Kidney tubule cell (primary cell): ENCODE measurements at places on chromosomes 1 and 21.

DNA sequence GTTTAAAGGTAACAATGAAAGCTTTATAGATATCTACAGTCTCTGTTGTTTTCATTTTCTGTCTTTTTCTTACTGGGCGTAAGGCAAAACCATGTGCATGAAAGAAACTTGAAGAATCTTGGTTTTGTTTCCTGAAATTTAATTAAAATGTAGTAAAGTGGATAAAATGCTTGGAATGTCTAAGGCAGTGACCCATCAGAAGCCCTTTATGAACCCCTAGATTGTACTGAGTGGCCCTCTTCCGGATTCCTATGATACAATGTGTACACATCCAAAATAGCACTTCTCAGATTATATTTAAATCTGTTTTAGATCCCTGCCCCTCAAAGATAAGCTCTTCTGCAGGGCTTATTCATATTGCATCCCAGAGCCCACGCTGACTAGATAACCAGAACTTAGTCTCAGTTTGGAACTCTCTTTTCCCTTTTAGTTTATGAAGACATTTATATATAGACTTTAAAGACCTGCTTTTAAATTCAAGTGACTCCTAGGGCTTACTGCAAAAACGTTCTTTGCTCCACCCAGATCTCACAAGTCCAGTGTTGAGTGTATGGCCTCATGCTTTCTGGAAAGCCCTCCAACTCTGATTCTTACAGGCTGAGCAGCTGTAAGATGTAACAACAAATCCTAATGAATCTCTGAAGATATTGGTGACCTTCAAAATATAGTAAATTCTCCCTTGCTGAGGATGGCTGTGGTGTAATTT, 142.9 kb downstream of the LRRC7 start:
- no peak for DNase-seq

DNA sequence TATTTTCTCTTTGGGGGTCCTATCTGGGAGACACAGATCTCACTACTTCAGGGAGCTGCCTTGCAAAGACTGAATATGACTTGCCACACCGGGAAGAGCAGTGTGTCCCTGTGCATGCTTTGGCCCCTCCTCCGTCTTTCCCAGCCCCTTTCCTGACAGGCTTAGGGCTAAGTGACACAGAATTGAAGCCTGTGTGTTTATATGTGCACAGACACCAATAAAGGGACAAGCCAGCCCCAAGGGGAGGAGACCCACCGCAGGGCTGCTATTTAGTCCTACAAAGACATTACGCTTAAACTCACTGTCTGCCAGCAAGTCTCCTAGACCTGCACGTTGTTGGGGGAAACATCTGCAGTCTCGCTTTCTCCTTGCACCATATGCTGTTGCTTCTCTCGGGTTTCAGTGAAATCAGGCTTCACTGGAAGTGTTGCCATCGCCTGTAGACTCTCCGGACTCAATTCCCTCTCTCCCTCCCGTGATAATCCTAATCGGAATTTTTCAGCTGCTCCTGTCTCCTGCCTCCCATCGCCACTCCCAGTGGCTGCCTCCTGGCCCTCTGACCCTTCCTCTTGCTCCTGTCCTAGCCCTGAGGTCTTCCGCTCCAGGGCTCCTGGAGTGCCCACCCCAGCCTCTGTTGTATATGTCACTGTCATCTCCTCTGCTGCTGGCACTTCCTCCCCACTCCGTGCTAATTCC, 58.5 kb upstream of the LRRC53 start:
- no peak for DNase-seq

DNA sequence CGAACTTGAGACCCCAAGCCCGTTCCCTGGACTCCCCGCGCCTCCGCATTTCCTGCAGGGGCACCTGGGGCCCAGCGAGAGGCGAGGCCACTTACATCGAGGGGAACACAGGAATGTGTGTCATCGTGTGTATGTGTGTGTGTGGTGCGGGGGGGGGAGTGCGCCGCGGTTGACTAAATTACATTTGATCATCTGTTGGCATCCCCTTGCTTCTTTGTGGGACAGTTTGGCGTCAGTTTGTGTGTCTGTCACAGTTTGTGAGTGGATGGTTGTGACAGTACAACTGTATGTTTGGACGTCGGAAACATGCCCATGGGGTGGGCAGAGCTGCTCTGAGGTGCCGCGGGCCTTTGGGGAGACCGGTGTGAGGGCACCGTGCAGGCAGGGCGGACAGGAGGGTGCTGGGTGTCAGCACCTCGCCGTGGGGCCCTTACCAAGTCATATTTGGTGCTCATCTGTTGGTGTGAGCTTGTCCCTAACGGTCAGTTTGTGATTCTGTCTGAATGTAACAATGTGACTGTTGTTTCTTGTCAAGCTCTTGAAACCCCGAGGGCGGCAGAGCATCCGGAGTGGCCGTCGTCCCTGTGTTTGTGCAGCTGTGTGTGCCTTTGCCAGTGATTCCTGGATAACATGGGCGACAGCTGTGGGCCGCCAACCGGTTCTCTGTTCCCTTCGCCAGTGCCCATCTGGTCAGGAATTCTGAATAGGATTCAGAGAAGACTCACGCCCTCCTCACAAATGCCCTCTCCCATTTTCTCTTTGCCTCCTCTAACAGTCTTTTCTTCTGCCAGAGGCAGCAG, 899 bp downstream of the OPRD1 start:
- DNase-seq, result no peak

DNA sequence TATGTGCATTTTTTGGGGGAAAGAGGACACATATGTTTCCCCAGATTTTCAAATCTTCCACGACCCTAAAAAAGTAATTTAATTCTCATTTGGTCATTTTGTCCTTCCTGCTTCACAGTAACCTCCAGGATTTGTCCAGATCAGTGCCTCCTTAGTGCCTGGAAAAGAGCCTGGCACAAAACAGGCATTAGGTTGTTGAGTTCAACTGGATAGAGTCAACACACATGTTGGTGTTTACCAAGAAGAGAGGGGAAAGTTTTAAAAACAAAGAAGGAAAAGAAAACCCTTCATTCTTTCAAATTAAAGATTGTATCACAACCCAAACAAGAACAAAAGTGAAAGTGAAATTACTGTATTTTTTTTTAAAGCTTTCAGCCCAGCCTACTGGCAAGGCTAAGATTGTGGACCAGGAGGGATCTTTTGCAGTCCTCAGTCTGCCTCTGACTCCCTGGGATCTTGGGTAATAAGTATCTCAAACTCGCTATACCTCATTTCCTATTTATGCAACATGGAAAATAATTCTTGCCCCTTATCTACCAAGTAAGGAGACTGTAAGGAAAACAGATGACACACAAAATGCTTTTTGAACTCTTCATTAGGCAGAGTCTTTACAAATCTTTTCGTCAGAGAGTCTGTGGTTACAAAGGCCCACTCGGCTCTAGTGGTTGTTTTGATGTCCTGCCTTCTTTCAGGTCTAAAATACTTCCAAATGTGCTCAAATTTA, 57.8 kb downstream of the ZNF281 start:
- peak; percentile 57 for DNase-seq

DNA sequence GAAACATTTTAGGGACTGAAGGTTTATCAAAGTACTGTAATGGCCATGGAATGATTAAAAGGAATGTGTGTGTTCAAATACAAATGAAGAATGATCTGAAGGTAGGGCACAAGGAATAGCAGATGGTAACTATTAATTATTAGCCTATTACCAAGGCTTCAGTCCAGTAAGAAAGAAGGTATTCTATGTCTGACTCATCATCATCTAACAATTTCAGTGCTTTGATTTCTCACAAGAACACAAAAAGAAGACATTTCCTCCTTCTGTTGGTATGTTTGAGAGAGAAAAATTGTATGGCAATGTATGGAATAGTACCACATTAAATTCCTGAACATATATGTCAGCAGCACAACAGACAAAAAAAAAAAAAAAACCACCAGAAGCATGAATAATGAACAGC, 57.5 kb downstream of the TYW3 start:
- peak; percentile 78 for DNase-seq

DNA sequence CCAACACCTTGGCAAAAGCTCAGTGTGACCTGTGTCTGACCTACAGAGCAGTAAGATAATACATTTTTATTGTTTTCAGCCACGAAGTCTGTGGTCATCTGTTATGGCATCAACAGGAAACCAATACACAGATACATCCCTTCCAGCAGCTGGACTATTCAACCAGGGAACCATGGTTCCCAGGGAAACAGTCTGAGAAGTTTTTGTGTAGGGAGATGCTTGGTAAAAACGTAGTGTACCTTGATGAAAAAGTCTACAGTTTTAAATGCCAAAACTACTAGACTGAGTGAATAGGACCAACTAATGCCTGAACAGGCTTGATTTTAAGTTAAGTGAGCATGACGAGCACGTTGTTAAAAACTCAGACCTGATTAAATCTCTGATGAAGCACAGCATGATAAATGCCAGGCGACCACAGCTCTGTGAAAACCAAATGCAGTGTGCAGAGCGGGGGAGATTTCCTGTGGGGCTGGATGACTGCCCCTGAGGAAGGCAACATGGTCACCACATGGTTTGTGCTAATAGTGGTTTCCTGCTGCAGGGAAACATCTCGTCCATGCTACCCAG, 228.9 kb downstream of the TNR start:
- DNase-seq, result peak; percentile 84

DNA sequence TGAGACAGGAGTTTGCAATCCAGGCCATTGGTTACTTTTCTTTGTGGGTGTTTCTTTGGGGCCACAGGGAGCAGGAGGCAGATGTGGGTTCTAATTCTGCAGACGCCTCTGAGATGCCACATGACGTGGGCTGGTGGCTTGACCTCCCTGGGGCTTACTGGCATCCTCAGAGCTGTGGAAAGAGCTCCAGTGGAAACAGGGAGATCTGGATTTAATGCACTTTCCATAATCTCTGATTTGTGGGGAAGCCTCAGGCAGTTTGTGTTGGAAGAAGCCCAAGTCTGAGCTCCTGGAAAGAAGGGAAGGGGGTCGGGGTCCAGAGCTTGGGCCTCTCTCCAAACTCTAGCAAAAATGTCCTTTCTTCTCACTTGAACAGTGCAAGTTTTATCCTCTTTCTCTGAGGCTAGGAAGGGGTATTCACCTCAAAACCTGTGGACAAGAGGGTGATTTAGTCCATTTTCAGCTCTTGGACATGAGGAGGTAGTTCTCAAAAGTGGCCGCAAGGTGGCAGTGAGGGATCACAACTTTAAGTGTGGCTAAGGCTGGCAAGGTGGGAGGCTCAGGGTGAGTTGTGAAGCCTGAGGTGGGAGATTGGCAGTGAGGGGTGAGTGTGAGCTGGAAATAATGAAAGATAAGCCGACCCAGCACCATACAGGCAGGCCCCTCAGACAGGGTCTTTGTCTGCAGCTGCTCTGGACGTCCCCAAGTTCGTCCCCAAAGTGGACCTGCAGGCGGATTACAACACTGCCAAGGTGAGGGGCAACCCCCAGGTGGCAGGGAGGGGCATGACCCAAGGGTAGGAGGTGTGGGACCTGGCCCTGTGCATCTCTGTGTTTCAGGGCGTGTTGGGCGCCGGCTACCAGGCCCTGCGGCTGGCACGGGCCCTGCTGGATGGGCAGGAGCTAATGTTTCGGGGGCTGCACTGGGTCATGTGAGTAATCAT, 9.2 kb downstream of the IKBKE start:
- peak; percentile 74 for DNase-seq

DNA sequence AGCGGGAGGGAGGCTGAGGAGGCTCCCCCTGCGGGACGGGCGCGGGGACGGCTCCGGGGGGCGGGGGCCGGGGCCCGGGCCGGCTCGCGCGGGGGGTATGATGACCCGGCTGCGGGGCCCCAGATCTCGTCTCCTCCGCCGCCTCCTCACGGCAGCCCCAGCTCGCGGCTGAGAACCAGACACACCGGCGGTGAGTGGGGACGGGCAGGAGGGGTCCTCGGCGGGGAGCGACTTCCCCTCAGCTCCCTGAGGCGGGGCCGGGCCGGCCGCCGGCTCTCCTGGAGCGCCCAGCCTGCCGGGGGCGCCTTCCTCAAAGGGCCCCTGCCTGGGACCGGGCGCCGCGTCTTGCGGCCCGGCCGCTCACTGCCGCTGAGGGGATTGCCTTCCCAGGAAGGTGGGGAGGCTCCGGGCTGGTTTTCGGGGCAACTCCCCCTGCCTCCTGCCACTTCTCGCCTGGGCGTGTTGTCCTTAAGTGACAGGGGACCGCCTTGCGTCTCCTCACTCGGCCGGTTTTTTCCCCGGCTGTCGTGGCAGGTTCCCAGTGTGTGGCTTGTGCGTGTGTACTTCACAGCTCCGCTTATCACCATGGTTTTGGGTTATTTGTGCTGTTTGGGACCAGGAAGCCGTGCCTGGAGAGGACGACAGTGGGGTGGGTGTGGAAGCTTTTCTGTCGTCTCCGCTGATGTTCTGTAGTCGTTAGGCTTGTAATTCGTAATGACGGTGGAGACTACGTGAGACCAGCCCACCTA, 800 bp downstream of the HIPK1 start:
- peak; percentile 51 for DNase-seq

- DNase-seq, result no peak
Measured at GRCh38 chr21:46605767-46606426, 1.0 kb upstream of the S100B start.

DNA sequence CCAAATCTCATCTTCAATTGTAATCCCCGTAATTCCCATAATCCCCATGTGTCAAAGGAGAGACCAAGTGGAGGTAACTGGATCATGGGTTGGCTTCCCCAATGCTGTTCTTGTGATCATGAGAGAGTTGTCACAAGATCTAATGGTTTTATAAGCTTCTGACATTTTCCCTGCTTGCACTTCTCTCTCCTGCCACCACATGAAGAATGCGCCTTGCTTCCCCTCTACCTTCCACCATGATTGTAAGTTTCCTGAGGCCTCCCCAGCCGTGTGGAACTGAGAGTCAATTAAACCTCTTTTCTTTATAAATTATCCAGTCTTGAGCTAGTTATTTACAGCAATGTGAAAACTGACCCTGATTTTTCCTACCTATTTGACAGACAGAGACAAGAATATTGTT, 162.5 kb upstream of the SYT6 start:
- DNase-seq, result no peak

- no peak for DNase-seq
Measured at GRCh38 chr21:39094847-39095579, 88.2 kb downstream of the PSMG1 start.

DNA sequence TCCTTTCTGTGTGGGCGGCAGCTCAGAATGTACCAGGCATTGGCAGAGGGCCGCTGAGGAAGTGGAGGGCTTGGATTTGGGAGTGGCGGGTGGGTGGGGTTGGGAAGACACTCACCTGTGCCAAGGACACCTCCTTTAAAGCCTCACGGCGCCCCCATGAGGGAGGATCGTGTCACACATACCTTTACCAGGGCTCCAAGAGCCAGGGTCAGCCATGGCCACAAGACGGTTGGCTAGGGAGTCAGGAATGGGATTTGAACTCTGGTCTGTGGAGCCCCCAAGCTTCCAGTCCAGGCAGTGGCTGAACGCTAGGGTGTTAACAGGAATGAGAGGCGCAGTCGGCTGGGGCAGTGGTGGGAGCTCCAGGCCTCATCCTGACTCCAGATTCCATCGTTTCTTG, 4.6 kb downstream of the NBL1 start:
- DNase-seq, result peak; percentile 28

GRCh38 chr1:21605964-21606705, 63.0 kb downstream of the RAP1GAP start:
- DNase-seq, result peak; percentile 33
